DMS153 (cell line): ENCODE measurements at places on chromosomes 5 and 9.

GRCh38 chr9:98707166-98708102, 1.3 kb downstream of the GABBR2 start:
- peak; percentile 21 for DNase-seq

DNA sequence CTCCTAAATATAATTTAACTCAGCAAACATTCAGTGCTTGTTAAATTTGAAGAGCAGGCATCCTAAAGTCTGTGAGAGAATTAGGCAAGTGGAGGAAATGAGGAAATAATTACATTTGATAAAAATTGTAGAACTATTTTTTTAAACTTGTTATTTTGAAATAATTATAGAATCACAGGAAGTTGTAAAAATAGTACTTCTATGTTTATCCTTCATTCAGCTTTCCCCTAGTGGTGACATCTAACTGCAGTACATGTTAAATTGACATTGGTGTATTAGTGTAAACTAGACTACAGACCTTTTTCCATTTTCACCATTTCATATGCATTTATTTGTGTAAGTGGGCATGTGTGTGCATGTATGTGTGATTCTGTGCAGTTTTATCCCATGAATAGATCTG, 51.6 kb downstream of the F2RL2 start:
- no peak for DNase-seq

DNA sequence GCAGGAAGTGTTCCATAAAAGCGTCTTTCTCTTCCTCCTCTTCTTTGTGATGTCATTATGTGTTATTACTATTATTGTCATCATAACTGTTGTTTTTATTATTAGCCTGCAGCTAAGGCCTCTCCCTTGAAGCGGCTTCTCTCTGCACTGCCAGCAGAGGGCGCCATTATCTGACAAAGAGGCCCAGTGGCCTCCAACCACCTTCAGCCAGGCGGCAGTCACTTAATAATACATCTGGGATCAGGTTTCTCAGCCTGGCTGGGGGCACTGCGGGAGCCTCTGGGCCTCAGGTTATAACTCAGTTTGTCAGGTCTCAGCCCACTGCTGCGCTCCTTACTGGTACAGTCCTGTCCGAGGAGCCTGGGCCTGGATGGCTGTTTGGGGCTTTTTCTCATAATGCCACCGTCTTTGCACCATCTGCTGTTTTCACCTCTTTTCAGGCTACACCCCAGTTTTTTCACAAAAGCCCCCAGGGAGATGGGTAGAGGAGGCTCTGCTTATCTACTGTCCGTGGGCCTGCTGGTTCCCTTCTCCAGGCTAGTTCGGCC, 281.9 kb downstream of the NSG2 start:
- DNase-seq, result peak; percentile 19

DNA sequence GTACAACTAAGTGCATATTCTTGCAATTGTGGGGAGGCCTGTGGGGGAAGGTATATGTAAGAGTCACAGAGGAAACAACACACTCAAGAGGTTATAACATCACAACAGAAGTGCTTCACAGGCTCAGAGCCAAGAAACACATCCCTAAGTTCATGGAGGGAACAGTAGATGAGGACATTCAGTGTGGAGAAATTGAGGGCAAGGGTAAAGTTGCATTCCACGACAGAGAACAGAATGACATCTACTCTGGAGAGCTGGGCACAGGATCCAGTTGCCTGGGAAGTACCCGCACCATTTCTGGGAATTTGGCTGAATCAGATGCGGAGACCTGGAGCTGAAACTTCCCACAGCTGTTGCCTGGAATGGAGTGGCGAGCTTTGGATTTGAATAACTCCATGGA, 197.2 kb downstream of the NXNL2 start:
- no peak for DNase-seq

GRCh38 chr5:12615141-12615820, 711.0 kb upstream of the CTNND2 start:
- DNase-seq, result no peak
